ENCODE measurements at places on chromosomes 16 and 17.

GRCh38 chr17:82042649-82043048 is 5.2 kb upstream of the DCXR start:
- no peak for DNase-seq

DNA sequence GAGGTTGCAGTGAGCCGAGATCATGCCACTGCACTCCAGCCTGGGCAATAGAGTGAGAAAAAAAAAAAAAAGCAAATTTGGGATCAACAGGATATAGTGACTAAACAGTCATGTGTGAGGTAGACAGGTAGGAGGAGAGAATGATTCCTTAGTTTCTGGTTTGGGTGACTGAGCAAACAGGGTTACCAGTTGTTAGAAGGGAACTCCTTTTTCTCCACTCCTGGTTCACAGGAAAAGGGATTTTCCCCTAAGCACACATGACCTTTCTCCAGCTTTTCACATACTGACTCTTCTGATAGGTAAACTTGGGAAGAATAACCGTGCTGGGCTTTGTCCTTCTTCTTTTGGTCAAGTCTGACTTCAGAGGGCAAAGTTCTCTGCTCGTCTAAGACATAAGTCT is 17.3 kb upstream of the WSCD1 start:
- no peak for DNase-seq

GRCh38 chr16:67459861-67460150 is 21.2 kb downstream of the ATP6V0D1 start:
- DNase-seq, result no peak

DNA sequence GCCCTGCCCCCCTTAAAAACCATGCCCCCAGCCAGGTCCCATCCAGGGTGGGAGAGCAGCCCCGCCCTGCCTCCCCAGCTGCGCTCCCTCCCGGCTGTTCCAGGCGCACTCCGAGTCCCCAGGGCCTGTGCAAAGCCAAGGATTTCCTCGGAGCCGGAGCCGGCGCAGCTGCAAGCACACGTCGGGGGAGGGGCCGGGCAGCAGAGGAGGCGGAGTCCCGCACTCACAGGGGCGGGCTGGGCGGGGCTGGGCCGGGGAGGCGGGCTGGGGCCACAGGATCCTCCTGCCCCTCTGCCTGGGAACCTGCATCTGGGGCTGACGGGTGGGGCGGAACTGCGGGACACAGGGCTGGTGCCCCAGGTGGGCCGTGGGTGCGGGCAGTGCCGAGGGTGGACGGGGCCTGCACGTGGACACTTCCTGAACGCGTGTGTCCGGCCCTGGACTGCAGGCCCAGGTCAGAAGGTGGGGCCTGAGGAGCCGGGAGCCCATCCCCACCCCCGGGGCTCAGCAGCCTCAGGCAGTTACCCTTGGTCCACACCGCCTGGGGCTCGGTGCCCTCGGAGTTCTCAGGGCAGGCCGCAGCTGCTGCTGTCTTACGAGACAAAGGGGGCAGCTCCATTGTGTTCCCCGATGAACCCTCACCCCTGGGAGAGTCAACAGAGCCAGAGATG is 24.0 kb upstream of the SSTR5 start:
- DNase-seq, result peak; percentile 88

DNA sequence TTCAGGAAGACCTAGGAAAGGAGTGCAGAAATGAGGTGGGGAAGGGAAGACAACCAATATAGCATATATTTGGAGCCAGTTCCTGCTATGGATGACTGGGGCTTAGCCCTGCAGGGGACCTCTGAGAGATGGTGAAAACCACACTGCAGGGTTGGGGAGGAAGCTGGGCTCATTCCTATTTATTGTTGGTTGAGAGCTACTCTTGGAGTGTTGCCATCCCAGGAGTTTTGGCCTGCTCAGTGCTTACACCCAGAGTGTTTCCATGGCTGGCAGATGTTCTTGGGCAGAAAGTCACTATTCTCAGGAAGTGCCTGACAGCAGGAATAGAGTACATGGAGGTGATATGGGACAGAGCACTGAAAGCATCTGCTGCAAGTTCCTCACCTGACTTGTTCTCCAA is 145.8 kb downstream of the SPACA3 start:
- no peak for DNase-seq

DNA sequence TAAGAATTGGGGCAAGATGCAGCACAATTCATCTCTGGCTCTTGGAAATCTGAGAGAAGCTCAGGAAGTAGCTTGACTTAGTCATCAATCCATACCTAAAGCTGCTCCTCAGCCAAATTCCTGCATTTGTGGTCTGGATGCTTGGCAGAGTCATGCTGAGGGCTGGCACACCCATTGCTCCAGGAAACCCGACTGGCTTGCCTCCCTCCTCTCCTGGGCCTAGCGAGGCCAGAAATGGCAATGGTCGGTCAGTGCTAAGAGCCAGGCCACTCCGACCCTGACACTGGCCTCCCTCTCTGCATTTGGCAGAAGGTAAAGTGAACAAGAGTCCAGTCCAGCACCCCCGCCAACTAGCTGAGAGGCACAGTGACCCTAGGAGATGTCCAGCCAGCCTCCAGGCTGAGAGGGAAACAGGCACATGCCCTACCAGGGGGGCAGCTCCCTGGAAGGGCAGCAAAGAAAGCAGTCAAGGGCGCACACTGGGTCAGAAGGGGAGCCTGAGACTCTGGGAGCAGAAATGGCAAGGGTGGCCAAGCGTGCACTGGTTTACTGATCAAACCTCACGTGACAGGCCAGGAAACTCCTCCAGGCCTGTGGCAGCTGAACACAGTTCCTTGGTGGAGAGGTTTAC is 10.0 kb downstream of the POLDIP2 start:
- no peak for DNase-seq

DNA sequence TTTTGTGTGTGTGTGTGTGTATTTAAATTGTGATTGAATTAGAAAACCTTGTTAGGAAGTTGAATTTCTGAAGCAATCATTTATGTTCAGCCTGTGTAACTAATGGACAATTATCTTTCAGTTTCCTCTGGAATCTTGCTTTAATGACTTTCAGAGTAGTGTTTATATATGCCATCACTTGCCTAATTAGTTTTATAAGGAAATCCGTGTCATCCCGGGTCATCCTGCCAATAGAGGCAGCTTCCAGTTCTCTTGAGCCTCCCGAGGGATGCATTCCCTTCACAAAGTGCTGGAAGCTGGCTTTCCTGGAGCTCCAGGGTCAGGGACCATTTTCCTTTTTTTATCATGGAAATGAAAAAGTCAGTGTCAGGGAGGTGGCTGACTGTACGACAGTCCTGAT is 42.9 kb downstream of the PRKCA start:
- DNase-seq, result no peak

DNA sequence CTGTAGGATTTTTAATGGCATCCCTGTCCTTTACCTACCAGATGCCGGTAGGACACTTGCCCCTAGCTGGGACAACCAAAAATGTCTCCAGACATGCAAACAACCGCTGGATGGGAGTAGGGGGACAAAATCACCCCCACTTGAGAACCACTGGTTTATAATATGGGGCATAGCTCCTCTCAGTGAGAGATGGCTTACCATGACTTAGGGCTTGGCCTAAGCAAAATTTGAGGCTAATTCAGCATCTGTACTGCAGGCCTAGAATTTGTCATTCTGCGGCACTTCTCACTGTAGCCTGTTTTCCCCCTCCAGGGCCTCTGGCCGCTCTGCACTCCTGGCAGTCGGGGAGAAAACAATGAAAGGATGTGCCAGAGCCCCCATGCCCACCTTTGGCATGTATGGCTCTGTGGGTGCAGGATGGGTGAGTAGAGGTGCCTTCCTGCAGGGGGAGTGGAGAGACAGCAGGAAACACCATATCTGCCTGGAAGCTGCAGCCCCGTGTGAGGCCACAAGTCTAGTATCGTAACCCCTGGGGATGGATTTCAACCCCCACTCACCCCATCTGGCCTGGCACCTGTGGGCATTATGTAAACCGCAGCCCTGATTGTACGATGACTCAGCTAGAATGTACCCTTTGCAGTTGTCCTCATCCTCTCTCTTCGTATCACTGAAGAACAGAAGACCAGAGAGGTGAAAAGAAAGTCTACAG is 268.1 kb downstream of the SOX9 start:
- no peak for DNase-seq

GRCh38 chr17:50148226-50149090 is 2.0 kb downstream of the PPP1R9B start:
- DNase-seq, result peak; percentile 82

DNA sequence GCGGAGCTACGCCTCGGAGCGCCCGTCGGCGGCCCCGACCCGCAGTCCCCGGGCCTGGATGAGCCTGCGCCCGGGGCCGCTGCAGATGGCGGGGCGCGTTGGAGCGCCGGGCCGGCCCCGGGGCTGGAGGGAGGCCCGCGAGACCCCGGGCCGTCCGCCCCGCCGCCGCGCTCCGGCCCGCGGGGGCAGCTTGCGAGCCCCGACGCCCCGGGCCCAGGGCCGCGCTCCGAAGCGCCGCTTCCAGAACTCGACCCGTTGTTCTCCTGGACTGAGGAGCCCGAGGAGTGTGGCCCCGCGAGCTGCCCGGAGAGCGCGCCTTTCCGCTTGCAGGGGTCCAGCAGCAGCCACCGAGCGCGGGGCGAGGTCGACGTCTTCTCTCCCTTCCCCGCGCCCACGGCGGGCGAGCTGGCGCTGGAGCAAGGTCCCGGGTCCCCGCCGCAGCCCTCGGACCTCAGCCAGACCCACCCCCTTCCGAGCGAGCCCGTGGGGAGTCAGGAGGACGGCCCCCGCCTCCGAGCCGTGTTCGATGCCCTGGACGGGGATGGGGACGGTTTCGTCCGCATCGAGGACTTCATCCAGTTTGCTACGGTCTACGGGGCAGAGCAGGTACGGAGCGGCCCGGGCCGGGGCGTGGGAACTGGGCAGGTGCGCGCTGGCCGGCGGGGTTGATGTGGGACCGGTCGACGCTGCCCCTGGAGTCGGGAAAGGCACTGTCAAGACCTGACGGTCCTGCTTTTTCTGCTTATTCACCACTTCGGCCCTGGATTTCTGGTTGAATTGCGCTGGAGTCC is 861 bp downstream of the RAB11FIP3 start:
- DNase-seq, result no peak

DNA sequence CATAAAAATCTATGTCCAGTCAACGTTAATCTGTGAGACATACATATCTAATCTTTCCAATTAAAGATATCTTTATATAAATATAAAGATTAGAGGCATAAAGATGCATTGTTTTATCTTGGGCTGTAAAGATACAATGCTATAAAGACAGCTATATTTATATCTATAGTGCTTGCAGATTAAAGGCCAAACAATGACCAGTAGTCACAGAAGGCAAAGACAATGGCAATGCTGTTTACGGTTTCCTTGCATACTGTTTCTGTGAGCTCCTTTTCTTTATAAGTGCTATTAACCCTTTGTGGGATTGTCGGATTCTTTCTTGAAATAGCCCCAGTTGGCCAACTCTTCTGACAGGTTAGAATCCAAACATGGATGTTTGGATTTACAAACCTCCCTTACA is 85.5 kb upstream of the SALL1 start:
- no peak for DNase-seq

GRCh38 chr16:46629331-46630219 is 8.4 kb upstream of the SHCBP1 start:
- no peak for DNase-seq

- no peak for DNase-seq
Observed at GRCh38 chr16:8756755-8757154, 40.7 kb downstream of the TMEM186 start.

- DNase-seq, result no peak
Observed at GRCh38 chr17:10792151-10792550, 11.7 kb downstream of the TMEM238L start.

- no peak for DNase-seq
Observed at GRCh38 chr17:69575346-69575761, 160.9 kb downstream of the MAP2K6 start.

- no peak for DNase-seq
Observed at GRCh38 chr17:43881758-43882505, 25.4 kb downstream of the MPP2 start.

GRCh38 chr16:58476791-58477190 is 23.2 kb upstream of the NDRG4 start:
- no peak for DNase-seq

GRCh38 chr16:56270828-56271227 is 79.5 kb downstream of the GNAO1 start:
- peak; percentile 27 for DNase-seq

GRCh38 chr16:22789281-22789945 is 24.5 kb upstream of the HS3ST2 start:
- no peak for DNase-seq

- DNase-seq, result peak; percentile 89
Observed at GRCh38 chr16:66604376-66605176, at the start of gene CMTM3. Gene CMTM3, plus strand, starts transcription at chr16:66604704. Its CDS starts 102 bp downstream, at chr16:66604806.

- no peak for DNase-seq
Observed at GRCh38 chr16:81366316-81366932, 51.7 kb downstream of the GAN start.

- DNase-seq, result no peak
Observed at GRCh38 chr16:81151648-81152310, 55.6 kb upstream of the GCSH start.
